ENCODE measurements at places on chromosomes 11 and 22. TPM values are rescaled to one million over a fixed set of nuclear protein-coding genes. Genes with fewer than 3 reads are reported as not detected.

- no peak for DNase-seq
Observed at GRCh38 chr11:46588131-46588530, 5.7 kb downstream of the AMBRA1 start.

- DNase-seq: no peak
Observed at GRCh38 chr11:119180729-119181676, 4.3 kb upstream of the NHERF4 start.

DNA sequence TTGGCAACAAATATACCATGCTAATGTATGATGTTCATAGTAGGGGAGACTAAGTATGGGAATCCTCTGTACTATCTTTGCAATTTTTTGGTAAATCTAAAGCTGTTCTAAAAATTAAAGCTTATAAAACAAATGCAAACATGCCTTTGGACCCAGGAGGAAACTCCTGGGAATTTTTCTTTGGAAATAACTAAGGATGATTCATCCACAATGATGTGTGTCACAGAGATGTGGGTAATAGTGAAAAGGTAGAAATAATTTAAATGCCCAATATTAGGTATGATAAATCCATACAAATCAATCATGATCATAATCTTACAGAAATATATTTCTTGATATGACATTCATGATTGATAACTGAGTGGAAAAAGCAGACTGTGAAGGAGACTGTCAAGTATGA lies 135.8 kb downstream of the TRIM44 start:
- DNase-seq: no peak

DNA sequence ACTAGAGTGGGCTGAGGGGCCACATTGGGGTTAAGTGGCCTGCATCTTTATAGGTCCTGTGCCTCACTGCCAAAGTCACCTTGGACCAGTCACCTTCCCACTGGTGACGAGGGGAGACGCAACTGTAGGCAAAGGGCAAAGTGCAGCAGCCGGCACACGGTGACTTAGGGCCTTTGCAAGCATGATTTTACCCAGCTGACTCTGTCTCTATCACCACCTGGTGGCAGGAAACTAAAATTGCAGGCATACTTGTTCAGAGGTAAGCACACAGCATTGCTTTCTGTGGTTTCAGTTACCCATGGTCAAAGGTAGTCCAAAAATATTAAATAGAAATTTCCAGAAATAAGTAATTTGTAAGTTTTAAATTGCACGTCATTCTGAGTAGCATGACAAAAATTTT lies 1164.4 kb downstream of the BRD1 start:
- DNase-seq: no peak

- DNase-seq: no peak
Observed at GRCh38 chr22:38141217-38141973, 30.9 kb upstream of the BAIAP2L2 start.

DNA sequence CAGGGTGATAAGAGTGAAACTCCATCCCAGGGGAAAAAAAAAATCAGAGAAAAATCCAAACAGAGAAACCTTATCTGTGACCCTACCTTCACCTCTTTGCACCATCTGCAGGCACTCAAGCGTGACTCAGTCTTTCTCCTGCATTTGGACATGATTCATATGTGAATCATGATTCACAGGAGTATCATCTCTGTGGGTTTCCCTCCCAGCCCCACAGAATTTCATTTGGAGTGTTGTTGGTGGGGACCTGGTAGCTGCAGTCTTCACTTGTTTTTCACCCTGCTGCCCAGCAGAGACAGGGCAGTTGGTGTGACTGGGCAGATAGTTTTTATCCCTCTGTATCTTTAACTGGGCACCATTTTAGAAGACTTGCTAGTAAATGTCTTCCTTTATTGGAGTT lies 75.7 kb downstream of the DEPDC5 start:
- peak; percentile 89 for DNase-seq

The FJX1 gene
- total RNA-seq: 31.7 TPM

The FGF19 gene
- 10.3 TPM for total RNA-seq

The POLDIP3 gene
- total RNA-seq: 33.3 TPM

The CD248 gene
- 629 TPM for total RNA-seq

All from SJSA1 (cell line).